ENCODE measurements at places on chromosomes 5 and 9. TPM values are rescaled to one million over a fixed set of nuclear protein-coding genes. Genes with fewer than 3 reads are reported as not detected.

DNA sequence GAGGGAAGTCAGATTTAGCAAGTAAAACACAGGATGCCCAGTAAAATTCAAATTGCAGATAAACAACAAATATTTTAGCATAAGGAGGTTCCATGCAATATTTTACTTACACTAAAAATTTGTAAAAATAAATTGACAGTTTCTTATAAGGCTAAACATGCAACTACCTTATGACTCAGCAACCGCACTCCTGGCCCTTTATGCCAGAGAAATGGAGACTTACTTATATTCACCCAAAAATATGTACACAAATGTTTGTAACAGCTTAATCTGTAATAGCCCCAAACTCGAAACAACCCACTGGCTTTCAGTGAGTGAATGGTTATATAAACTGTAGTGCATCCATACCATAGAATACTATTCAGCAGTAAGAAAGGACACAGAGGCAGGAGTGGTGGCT is 28.6 kb upstream of the TRIM14 start:
- DNase-seq = peak; percentile 13

GRCh38 chr9:112556497-112557442 is 70.1 kb downstream of the KIAA1958 start:
- DNase-seq = peak; percentile 75

DNA sequence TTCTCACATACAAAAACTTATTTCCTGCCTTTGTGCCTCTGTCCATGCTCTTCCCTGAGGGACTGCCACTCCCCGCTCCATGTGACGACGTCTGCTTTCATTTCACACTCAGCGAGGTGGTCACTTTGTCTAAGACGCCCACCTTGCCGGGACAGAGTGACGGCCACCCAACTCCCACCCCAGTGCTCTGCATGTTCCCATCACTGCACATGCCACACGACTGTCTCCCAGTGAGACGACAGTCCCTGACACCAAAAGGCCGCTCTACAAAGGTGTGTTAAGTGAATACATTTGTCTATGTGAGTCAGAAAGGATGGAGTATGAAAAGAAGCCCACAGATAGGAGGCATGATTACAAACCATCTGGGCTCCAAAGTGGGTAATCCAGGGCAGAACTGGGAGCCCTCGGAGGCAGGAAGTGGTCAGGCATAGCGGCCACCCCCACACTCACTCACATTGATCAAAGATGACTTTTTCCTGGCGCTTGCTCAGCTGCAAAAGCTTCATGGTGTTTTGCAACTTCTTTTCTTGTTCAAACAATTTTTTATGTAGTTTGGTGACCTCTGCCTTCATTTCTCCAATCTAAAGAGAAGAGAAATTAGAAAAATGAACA is 185.8 kb downstream of the CDK5RAP2 start:
- DNase-seq = peak; percentile 96

- no peak for DNase-seq
These were observed 13.2 kb downstream of the MTAP start for GRCh38 chr9:21815643-21816042.

- DNase-seq = no peak
These were observed 11.7 kb upstream of the FEM1C start for GRCh38 chr5:115556276-115556675.

DNA sequence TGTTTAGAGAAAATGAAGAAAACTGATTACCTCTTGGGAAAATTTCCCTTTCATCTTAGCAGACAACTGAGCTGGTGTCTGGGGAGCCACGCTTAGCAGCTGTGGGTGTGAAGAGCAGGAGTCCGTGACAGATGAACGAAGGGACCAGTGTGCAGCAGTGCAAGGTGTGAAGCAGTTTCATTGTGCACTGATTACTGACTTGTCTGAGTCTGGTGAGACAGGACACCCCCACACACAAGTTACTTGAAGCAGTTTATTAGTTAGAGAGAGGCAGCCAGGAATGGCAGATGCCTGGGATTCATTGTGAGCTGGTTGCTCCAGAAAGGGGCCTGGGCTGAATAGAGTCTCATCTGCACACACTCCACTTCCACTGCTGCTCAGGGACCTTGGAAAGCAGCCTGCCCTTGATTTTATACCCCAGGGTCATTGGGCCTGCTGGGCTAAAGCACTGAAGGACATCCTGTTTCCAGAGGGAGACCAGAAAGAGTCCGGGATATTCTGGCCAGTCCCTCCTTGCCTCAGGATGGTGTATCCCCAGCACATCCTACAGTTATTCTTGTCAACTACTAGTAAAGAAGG is 47.4 kb downstream of the FBXL7 start:
- DNase-seq = no peak

Gene ZDHHC21
- total RNA-seq = 8.3 TPM

Gene GGTA1
- total RNA-seq = not detected

Gene SAPCD2
- 3.4 TPM for total RNA-seq

Gene FLT4
- total RNA-seq = under 0.01 TPM

Gene F12
- 0.56 TPM for total RNA-seq
